Activated gamma-delta T cell treated with Interleukin-2 at 50 U/mL for 16 hours (primary cell): ENCODE measurements at places on chromosomes 11 and 22.
A peak's percentile ranks its signal among the peaks of the same experiment; 100 is the strongest.

DNA sequence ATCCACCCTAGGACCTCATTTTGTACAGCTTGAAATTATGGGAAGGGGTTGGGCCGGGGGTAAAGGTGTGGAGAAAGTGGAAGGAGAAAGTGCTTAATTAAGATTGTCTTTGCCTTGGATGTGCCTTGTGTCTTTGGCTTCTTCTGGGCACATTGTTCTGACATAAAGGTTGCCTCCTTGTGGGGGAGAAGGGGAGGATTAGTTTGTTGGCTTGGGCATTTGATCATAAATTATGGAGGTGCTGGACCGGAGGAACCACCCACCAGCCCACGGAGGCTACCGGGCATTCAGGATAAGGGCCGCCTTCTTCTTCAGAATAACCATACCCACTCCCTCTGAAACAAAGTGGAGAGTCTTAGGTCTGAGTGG lies 1.3 kb downstream of the PAFAH1B2 start:
- DNase-seq = no peak

DNA sequence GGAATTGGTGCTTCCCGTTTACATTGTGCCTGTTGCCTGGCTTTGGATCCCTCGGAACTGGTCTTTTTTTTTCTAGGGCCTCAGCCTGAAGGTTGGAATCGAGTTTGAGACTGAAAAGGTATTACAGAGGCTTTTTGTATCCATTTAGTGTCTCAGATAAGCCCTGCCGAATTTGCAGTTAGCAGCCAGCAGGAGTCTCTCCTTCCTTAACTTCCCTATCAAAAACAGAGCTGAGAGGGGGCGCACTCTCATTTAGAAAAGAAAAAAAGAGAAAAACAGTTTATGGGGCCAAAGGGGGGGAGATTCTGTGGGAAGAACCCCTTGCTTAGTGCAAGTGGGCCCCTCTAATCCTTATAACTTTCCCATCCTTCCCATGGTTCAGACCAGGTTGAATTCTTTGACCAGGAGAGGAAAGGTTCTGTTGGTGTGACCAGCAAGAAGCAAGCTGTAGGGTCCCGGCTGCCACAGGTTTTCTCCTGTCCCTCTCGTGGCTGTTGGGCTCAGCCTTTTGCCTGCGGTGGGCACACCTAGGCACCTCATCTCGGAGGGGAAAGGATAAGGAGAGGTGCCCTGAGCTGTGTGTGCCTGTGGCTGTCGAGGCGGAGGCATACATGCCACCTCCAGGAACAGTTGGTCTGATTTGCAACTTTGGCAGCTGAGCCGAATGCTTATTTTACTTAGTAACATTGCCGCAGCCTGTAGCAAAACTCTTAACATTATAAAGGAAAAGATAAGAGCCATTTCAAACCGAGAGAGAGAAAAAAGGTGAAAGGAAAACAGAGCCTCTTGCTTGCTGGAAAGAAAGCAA lies 565.0 kb upstream of the CNTN5 start:
- DNase-seq = no peak

DNA sequence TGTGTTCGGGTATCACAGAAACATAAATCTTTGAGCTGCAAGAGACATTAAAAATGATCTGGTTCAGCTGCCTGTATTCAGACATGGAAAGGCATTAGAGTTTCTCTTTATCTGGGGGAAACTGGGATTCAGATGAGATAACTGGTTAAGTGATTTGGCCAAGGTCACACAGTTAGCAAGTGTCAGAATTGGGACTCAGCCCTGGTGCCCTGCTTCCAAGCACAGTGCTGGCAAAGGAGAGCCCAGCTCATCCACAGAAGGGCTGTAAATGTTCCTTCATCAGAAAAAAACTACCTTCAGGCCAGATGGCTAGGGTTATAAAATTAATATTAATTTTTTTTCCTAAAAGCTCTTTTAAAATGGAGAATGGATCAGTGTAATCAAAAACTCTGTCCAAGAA lies 20.4 kb upstream of the CADM1 start:
- no peak for DNase-seq

DNA sequence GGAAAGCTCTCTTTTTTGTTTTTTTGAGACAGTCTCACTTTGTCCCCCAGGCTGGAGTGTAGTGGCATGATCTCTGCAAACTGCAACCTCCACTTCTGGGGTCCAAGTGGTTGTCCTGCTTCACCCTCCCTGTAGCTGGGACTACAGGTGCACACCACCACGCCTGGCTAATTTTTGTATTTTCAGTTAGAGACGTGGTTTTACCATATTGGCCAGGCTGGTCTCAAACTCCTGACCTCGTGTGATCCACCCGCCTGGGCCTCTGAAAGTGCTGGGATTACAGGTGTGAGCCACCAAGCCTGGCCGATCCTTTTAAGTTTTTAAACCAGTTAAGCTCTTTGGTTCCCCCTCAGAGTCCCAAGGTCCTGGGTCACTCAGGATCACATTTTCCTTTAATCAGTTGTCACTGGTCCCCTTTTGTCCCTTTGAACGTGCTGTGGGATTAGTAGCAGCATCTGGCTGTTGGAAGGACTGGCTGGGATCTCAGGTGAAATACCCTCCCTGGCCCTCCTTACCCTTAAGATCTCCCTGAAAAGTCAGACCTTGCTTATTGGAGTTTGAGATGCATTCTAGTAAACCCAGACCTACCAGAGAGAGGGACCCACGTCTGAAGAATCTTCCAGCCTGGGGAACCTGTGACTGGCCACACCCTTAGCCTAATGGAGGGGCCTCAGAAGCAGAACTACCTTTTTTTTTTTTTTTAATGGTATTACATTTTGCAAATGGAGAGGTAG lies 8.1 kb downstream of the MALAT1 start:
- peak; percentile 28 for DNase-seq

DNA sequence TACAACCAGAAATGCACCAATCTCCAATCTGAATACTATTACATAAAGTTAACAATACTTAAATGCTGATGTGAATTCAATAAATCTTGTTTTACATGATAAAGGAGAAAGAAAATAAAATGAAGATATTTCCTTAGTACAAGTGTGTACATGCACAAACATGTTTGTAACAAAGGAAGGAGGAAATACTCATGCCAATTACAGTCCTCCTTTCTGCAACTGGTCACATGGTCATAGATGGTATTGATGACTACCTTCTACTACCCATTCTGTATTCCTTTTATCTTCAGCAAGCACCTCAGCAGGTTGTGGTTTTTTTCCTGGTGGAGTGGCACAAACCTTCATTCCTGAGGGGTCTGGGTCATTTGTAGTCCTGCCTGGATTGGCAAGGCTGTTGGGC lies 214.2 kb upstream of the GUCY1A2 start:
- no peak for DNase-seq
